Stimulated activated CD8-positive, alpha-beta memory T cell treated with anti-CD3 and anti-CD28 coated beads, Interleukin-4, amount 100 ng/mL, for 4 hours (primary cell): ENCODE measurements at places on chromosomes 2 and 18.

GRCh38 chr2:27703638-27704341, 40.1 kb downstream of the SLC4A1AP start:
- peak; percentile 64 for DNase-seq

- DNase-seq, result no peak
Measured at GRCh38 chr2:72439892-72440291, 292.2 kb upstream of the CYP26B1 start.

DNA sequence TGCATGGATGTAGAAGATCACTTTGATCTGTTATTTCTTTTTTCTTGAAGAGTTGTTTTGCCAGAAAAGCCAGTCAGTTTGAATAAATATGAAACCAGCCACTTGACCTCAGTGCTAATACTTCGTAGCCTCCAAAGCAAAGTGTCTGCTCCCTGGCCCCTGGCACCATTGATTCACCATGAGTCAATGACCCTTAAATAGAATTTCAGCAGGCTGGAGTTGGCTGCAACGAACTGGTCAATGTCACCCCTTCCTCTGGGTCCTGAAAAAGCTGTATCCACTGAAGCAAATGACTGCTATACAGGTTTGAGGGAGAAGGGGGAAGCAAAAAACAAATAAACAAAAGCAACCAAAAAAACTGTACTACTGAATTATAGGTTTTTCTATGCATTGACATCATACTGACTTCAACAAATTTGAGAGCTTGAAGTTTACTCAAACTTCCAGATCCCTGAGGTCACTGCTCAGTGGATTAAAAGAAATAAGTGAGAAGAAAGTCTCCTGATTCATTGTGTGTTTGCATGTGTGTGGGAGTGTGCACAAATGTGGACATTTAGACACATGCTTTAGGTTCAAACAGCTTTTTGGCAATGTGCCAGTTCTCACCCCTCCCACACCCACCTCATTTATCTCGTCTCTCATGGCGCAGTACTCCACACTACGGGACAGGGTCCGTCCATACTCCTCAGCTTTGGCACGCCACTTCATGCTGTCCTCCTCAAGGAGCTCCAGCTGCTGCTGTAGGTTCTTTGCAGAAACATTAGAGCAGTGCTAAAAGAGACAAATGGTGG, 58.1 kb upstream of the TTN start:
- DNase-seq, result no peak

GRCh38 chr2:54015798-54016699, 45.3 kb upstream of the PSME4 start:
- no peak for DNase-seq

DNA sequence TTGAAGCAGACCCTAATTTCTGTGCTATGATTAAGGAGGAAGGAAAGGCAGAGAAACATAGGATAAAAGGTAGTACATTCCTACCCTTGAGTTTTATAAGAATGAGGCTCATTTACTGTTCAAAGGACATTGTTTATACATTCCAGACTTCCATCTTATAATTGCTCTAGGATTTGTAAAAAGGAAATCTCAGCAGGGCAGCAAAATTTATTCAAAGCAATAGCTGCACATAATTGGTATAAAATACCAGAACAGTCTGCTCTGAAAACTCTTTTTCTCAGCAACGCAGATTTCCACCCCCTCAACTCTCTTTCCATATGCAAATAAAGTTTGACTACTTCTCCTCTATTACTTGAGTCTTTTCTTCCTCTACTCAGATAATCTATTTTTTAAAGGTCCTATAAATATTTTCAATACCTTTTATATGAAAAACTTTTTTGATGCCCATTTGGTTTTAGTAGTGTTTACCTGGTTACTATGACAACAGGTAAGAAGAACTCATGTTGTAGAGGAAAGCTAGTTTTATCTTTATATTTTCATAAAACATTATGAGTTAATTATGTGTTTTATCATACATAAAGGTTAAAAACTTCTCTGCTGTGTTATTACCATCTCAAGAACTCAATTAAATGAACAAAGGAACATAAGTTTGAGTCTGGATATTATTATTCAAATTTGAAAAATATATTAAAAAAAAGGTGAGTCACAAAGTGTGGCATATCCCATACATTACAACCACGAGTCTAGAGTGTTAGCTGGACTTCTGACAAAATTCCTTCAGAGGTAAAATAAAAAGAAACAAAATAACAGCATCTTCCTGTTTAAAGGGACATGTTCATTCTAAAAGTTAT, 19.9 kb downstream of the RBMS1 start:
- DNase-seq, result no peak

DNA sequence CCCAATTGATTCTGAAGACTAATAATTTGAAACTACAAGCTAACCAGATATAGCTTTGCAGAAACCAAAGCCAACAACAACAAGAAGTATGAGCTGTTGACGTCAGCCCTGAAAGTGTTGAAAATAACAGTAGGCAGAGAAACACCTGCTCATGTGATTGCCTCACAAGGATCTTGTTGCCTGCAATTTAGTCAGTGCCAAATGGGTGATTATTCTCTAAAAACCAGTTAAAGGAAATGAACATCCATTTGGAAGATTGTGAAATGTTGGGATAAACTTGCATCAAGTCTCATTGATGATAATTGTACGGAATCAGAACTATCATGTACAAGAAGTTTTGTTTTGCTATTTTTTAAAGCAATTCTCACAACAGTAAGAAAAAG, 2.8 kb downstream of the CYTIP start:
- no peak for DNase-seq
